ENCODE measurements at places on chromosomes 4 and X. TPM values are rescaled to one million over a fixed set of nuclear protein-coding genes. Genes with fewer than 3 reads are reported as not detected.

- no peak overlapping the region for H3K4me3 ChIP-seq
- no peak for DNase-seq
- no peaks in the 10 kb centered on the region for H3K36me3 ChIP-seq
- H3K27me3 ChIP-seq: no peaks in the 10 kb centered on the region
- no peak overlapping the region for H3K27ac ChIP-seq
Observed at GRCh38 chr4:29081234-29081955, 1638.8 kb upstream of the PCDH7 start.

DNA sequence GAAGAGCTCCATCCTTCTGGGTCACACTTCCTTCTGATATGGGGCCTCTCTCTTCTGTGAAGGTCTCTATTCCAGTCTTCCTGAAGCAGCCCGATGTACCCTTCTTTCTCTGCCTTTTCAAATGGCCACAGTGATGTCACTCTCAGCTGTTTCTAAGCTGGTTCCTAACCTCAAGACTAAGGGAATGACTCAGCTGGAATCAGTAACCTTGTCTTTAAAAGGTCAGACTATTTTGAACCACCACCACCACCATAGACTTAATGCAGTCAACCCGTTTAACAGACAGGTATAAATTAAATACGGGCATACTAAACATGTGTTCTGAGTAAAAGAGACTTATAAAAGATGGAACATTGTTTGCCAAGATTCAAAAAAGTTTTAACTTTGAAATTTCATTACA is 121.0 kb downstream of the PPA2 start:
- no peaks in the 10 kb centered on the region for H3K36me3 ChIP-seq
- DNase-seq: no peak
- no peaks in the 10 kb centered on the region for H3K27me3 ChIP-seq
- no peak overlapping the region for H3K4me3 ChIP-seq

- no peak overlapping the region for H3K27ac ChIP-seq
- no peaks in the 10 kb centered on the region for H3K36me3 ChIP-seq
- no peak for DNase-seq
- no peak overlapping the region for H3K4me3 ChIP-seq
Observed at GRCh38 chr4:164700471-164700870, 53.5 kb upstream of the SMIM31 start.

Gene PAGE2
- total RNA-seq: not detected

All from natural killer cell (primary cell).